ENCODE measurements at places on chromosomes 7 and 10.
A peak's percentile ranks its signal among the peaks of the same experiment; 100 is the strongest.

- peak; percentile 21 for DNase-seq
These were observed 29.3 kb downstream of the KCNH2 start for GRCh38 chr7:150948791-150949251.

GRCh38 chr10:102247734-102248133 is 2.4 kb downstream of the GBF1 start:
- DNase-seq = no peak

DNA sequence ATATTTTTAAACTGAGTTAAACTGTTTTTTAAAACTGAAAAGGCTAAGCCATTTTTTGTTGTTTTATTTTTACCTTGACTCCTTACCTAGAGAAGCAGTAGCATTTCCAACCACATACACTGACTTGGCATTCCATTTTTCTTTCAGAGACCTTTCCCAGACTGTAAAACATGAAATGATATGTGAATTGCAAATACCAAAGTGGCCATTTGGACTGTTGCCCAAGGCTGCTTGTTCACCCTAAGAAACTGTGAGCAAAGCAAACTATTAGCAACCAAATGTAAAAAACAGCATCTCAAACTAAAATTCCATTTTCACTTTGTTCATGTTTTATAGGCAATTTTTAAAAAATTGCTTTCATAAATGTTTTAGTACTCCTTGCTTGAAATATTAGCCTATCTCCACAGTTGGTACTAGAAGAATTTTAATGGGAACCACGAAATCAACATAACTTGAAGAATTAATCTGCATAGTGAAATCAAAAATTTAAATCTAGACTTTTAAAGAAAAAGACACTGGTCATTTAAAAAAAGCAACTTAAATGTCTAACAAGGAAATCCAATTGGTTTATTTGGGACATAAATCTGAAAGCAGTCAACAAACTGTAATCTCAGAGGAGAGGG is 10.8 kb downstream of the UROS start:
- DNase-seq = no peak

- DNase-seq = no peak
These were observed 243.0 kb upstream of the MGMT start for GRCh38 chr10:129224065-129224464.

DNA sequence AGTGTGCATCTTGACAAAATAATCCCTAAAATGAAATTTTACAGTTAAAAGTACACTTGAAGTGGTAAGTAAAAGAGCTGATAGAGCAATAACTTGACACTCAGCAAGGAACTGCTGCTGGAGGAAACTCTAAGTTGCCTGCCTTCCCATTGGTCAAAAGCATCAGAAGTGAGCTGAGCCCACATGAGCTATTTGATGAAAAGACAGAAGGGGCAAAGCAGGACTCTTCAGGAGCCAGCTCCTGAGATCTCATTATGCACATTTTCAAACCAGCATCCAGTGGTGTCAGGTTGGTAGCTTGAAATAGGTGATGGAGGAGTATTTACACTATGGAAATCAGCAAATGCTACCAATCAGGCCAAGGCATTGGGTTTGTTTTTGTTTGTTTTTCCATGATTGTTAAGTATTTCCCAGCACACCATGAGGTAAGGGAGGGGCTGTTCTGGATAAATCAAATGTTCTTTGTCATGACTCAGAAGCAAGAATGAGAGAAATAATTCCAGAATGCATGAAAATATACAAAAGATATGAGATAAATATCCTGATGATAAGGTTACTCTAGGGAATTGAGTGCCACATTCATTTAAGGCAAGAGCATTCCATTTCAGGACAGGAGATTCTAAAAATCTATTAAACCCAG is 316.6 kb downstream of the SNX13 start:
- DNase-seq = no peak

DNA sequence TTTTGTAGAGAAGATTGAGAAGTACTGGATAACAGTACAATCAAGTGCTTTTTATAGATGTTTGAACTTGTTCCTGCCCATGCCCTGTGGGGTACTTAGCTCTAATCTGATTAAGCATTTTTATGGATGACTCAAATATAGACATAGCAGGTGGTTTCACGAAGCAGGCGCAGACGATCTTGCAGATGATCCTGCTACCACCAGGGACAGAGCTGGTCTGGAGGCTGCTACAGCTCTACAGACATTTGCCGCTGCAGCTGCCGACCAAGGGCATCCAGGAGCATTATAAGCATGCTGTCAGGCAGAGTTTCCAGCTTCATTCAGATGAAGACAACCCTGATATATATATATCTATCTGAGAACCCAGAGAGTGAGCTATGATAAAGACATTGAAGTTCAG is 650.4 kb downstream of the NXPH1 start:
- no peak for DNase-seq

DNA sequence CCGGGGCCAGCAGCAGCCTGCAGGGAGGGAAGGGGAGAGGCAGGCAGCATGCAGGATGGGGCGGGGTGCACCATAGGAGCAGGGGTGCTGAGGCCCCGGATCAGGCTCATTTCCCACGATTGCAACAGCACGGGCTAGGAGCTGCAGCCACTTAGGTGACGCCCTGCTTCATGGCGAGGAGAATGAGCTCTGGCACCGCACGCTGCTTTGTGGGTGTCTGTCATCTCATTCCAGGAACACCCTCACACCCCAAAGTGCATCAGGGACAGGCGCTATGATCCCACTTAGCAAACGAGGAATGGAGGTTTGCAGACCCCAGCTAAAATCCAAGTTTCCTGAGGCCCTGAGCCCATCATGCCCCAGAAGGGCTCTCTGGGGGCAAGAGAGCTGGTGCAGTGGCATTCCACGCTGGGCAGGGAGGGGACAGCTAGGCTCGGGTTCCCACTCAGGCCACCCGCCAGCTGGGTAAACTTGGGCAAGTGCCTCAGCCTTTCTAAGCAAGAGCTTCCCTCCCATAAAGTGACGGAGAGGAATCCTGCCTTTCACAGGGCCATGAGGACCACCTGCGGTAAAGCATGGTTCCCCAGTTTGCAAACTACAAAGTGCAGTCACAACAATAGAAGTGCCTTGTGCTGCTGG is 9.3 kb downstream of the KCNH2 start:
- no peak for DNase-seq

DNA sequence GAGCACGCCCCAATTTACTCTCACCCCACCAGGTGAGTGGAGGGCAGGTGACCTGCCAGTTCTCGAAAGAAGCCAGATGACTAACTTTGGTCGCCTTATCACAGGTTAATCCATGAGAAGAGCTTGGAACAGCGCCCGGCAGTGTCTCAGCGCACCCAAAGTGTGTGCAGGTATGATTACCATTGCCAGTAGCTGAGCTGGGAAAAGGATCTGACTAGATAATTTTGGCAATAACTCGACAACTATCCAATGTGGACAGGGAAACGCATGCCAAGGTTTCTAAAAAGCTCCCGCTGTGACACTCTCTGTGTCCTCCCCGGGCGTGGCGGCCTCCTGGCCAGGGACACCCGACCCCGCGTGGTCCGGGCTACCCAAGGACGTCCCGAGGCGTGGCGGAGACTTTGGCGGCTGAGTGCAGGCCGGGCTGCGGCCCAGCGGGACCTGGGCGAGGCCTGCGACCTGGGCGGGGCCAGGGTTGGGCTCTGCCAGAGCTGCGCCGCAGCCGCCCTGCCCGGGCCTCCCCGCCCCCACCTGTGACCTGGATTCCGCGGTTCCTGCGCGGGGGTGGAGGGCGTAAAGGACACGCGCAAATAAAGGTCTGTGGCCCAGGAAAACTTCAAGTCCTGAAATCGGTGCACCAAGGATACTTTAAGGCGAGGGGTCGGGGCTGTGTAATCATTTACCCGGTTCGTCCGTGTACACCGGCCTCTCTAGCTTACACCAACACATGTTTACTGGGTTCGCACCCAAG is 13.7 kb upstream of the WAPL start:
- peak; percentile 45 for DNase-seq

- peak; percentile 90 for DNase-seq
These were observed 3.6 kb downstream of the NPM3 start for GRCh38 chr10:101779544-101780186.

Data from activated CD4-positive, CD25-positive, alpha-beta regulatory T cell treated with anti-CD3 and anti-CD28 coated beads, Interleukin-2, amount 50 U/mL, for 72 hours (primary cell).